ENCODE measurements at places on chromosomes 16 and 17.

GRCh38 chr16:86072328-86073102 lies 173.6 kb downstream of the IRF8 start:
- no peak for DNase-seq

DNA sequence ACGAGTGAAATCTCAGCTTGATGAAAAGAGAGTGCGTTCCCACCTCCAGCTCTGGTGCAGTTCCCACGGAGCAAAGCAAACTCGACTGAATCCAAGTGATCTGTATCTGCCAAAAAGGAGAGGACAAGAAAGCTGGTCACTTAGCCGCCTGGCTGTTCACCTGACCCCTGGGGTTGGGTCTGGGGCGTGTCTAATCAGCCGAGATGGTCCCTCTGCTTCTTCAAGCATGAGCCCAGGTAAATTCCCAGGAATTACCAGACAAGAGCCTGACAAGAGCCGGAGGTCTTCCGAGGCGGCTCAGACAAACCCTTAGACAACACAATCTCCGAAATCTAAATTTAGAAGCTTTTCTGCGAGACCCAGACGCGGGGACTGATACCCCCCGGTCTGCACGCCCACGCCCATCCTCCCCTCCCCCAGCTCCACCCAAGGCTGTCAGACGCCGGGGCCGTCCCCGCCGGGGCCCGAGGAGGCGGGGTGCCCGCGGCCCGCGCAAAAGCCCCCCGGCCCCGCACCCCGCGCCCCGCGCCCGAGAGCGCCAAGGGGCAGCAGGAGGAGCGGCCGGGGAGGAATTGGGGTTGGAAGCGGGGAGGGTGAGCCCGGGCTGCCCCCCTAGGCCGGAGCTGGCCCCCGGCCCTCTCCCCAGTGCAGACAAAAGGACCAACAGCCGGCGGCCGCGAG lies 674 bp downstream of the ZNF821 start:
- no peak for DNase-seq

DNA sequence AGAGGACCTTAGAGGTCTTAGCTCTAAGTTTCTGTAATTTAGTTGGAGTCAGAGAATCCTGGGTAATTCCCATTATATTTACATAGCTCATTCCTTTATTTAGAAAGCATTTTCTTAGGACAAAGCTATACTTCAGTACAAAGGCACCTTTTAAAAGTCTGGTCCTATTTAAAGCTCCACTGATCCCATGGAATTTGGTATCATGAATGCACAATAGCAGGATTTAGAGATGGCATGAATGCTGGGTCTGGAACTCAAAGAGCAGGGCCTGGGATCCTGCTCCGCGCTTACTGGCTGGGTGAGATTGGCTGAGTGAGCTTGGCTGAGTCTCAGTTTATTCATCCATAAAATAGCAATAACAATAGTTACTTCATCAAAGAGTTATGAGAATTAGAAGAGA lies 4.8 kb downstream of the KRT23 start:
- DNase-seq: no peak

DNA sequence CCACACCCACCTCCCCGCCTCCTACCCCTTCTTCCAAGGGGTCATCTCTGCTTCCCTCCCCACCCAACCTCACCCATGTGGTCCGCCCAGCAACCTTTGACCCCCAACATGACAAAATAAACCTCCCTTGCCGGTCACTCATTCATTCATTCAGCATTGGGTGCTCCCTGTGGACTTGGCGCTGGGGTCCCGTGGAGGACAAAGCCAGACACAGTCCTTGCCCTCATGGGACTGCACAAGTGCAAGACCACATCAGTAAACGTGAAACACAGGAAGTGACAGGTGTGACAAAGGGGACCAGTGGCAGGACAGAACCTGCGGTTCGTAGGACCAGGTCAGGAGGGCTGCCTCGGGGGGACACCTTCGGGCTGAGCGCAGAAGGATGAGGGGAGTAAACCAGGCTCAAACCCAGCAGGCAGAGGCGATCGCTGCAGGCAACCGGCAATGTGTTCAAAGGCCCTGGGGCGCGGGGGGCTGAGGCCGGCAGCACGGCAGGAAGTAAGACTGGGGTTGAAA lies 185.4 kb downstream of the SEC14L1 start:
- no peak for DNase-seq

DNA sequence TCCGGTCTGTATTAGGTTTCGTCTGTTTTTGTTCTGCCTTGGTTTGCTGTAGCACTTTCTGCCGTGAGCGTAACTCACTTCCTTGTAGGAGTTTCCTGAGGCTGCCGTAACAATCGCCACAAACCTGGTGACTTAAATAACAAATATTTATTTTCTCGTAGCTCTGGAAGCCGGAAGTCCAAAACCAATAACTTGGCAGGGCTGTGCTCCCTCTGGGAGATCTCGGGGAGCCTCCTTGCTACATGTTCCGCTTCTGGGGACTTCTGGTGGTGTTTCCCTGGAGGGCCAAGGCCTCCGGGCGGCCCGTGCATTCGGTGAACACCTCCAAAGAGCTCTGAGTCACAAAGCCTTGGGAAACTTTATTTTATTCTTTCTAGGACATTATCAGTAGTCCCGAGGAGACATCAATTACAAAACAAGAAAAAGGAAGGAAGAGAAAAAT lies 6.8 kb upstream of the WDR45B start:
- DNase-seq: no peak

GRCh38 chr17:21368545-21369246 lies 7.5 kb upstream of the KCNJ12 start:
- no peak for DNase-seq

GRCh38 chr16:75282466-75283281 lies 31.2 kb upstream of the BCAR1 start:
- DNase-seq: no peak

GRCh38 chr17:12592941-12593340 lies 72.7 kb upstream of the MYOCD start:
- no peak for DNase-seq

Measured in SK-N-MC (cell line).